ENCODE measurements at places on chromosomes 3 and 15. TPM values are rescaled to one million over a fixed set of nuclear protein-coding genes. Genes with fewer than 3 reads are reported as not detected.

DNA sequence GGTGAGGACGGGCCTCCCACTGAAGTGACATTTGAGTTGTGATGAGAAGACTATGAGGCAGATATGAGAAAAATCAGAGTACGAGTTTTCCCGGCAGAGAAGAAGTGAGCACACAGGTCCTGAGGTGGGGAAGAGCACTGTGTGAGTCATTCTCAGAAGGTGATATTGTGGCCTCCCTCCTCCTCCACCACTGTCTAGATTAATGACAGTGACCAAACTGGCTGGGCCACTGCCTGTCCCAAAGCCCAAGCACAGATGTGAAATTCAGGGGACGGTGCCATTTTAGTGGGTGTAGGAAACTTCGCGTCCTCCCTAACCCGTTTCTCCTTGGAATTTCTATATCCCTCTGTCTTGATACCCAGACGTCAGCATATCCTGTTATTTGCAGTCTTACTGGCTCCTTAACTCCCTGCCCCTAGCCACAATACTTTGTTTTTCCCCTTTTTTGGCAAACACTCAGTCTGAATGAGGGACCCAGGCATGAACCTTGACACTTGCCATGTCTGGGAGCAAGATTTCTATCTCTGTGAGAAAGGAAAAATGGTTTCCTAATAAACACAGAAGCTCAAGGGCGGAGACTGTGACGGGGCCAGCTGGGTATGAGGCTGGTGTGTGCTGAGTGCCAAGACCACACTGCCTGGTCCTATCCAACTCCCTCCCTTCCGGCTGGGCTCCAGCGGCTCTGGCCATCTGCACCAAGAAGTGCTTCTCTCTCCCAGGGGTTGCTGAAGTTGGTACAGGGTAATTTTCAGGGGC, 15.2 kb downstream of the PRICKLE2 start:
- peak; percentile 77 for DNase-seq

GRCh38 chr3:47261301-47261700, 21.3 kb downstream of the KIF9 start:
- DNase-seq = no peak

FMN1 gene
- 1.1 TPM for total RNA-seq

- DNase-seq = no peak
These were observed 84.1 kb downstream of the LRIG1 start for GRCh38 chr3:66416556-66417304.

CX3CR1 gene
- total RNA-seq = 0.72 TPM

DNA sequence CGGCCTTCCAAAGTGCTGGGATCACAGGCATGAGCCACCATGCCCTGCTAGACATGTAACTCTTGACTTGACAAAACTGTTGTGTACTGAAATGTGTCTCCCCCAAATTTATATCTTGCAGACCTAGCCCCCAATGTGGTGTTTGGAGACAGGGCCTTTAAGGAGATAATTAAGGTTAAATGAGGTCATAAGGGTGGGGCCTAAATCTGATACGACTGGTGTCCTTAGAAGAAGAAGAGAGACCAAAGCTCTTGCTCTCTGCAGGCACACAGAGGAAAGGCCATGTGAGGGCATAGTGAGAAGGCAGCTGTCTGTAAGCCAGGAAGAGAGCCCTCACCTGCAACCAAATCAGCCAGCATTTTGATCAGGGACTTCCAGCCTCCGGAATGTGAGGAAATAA, 361.3 kb downstream of the SV2B start:
- DNase-seq = no peak

GRCh38 chr3:88195951-88196434, 46.2 kb downstream of the C3orf38 start:
- no peak for DNase-seq

GRCh38 chr3:77446761-77447160, 406.9 kb downstream of the ROBO2 start:
- DNase-seq = no peak

- no peak for DNase-seq
These were observed 177.0 kb downstream of the MAGI1 start for GRCh38 chr3:65861718-65862117.

ACTRT3 gene
- total RNA-seq = 0.30 TPM

GCHFR gene
- 2.2 TPM for total RNA-seq

PLCH1 gene
- total RNA-seq = 0.35 TPM

DNA sequence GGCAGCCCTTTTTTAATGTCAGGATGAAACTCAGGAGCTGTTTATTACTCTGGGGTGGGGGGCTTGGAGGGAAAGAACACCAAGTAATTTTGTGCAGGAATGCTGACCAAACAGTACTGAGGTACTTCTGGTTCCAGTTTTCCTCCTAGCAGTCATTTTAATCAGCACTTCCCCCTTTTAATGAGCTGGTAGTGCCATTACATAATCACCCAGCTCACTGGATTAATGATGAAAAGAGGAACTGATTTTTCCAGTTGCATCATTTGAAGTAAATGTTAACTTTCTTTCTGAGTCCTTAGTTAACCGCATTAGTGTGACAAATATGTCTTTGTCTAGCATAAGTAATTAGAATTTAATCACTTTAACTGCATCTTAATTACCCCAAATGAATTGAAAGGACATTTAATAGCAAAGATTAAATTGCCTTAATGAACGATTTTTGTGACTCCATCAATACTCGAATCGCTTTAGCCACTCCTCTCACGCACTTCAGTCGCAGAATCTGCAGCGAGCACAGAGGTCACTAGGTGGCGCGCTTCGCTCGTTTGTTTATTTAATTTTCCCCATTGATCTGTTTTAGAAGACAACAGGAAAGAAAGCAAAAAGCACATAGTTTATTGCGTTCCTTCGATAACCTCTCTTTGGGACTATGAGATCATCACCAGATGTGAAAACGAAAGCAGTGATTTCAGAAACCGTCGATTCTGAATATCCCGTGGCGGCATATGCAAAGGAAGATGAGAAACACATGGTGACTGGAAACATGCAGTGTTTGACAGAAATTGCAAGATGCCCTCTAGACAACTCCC, 9.8 kb downstream of the ONECUT1 start:
- peak; percentile 45 for DNase-seq

NR1D2 gene
- total RNA-seq = 35.0 TPM

CPLX3 gene
- 1.2 TPM for total RNA-seq

VWA5B2 gene
- not detected for total RNA-seq

DNA sequence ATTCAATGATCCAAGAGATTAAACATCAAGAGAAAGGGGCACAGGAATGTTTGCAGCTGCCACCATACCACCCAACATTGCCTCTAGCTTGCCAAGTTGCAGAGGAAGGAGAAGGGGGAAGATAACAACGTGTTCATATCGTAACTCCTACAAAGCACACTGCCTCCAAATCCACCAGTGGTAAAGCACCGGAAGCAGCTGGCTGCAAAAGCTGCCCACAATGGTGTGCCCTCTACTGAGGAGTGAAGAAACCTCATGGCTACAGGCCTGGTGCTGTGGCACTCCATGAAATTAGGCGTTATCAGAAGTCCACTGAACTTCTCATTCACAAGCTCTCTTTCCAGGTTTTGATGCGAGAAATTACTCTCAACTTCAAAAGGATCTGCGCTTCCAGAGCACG, 263.9 kb upstream of the STT3B start:
- DNase-seq = no peak

DNA sequence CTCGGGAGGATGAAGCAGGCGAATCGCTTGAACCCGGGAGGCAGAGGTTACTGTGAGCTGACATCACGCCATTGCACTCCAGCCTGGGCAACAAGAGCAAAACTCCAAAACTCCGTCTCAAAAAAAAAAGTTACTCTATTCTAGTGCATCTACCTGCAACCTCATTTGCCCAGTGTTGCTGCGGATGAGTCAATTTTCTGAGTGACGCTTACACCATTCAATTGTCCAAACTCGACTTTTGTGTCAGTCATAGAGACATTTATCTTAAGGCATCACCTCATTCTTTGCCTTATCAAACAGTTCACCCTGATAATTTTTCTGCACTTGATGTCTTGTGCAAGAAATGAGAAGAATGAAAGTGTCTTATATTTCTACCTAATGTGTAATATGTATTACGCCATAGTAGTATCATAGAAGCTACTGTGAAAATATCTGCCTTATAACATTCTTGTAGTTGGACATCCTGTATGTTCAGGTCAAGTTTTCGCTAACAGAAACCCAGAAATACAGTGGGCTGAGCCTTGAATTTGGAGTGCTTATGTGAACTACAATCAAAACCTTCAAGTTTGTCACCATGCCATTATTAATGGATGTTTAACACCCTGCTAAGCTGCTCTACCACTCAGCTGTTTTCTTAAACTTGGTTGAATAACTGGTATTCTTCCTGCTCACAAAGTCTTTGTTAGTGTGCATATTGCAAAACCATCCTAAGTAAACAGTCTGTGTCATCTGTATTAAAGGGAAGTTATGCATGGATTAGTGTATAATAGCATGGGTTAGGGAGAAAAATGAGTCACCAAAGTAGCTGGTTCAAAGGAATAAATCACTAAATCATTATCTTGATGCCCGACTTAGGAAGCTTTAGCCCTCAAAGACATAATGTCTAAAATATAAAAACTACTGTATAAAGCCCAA, 531.0 kb upstream of the NR2F2 start:
- no peak for DNase-seq

SLC28A1 gene
- total RNA-seq = 2.1 TPM

GRCh38 chr15:66025015-66025452, 155.7 kb downstream of the RAB11A start:
- DNase-seq = no peak

IL5RA gene
- total RNA-seq = 0.23 TPM

- no peak for DNase-seq
These were observed 57.8 kb upstream of the SUCLG2 start for GRCh38 chr3:67712259-67712658.

- DNase-seq = peak; percentile 12
These were observed 41.2 kb downstream of the CRYBG3 start for GRCh38 chr3:97863031-97863430.

STXBP5L gene
- total RNA-seq = not detected

MAGI1 gene
- 49.4 TPM for total RNA-seq

DNA sequence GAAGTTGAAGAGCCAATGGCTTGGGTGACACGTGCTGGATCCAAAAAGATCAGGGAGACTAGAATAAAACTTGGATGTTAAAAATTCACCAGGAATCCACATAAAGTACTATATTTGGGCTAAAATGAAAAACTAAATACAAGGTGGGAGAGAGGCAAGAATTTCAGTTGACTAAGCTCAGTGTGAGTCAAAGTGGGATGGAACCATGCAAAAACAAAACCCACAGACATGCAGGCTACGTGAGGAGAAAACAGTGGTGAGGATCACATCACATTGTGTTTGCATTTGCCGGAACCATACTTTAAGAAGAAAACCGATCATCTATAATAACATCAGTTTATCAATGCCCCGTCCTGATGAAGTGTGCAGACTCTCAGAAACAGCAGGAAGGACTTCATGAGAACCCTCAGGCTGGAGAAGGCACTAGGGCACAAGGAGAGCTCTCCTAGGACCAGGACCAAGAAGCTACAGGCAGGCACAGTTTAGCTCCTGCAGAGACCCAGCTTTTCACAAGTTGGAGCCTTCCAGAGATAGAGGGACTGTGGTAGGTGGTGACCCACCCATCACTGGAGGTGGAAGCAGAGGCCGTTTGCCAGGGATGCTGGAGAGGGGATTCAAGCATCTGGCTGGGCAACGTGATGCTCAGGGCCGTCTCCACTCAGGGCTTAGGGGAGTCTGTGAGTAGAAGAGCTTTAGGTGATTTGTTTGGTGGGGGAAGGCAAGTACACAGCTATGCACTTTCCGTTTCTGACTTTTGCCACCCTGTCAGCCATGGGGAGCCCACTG, 29.0 kb upstream of the NR2E3 start:
- no peak for DNase-seq

CILP gene
- total RNA-seq = 3.2 TPM

GRCh38 chr3:42096796-42097565, 5.8 kb downstream of the TRAK1 start:
- no peak for DNase-seq

- no peak for DNase-seq
These were observed 22.1 kb downstream of the ARHGAP31 start for GRCh38 chr3:119316313-119316670.

GRCh38 chr3:66279168-66279567, 58.4 kb downstream of the SLC25A26 start:
- DNase-seq = no peak

- DNase-seq = peak; percentile 90
These were observed at the start of gene LAMB2 for GRCh38 chr3:49132437-49133225. Gene LAMB2, minus strand, starts transcription at chr3:49133050. Its CDS starts 183 bp downstream, at chr3:49132867.

GRCh38 chr3:21839176-21839575, 88.2 kb upstream of the ZNF385D start:
- DNase-seq = no peak

DNA sequence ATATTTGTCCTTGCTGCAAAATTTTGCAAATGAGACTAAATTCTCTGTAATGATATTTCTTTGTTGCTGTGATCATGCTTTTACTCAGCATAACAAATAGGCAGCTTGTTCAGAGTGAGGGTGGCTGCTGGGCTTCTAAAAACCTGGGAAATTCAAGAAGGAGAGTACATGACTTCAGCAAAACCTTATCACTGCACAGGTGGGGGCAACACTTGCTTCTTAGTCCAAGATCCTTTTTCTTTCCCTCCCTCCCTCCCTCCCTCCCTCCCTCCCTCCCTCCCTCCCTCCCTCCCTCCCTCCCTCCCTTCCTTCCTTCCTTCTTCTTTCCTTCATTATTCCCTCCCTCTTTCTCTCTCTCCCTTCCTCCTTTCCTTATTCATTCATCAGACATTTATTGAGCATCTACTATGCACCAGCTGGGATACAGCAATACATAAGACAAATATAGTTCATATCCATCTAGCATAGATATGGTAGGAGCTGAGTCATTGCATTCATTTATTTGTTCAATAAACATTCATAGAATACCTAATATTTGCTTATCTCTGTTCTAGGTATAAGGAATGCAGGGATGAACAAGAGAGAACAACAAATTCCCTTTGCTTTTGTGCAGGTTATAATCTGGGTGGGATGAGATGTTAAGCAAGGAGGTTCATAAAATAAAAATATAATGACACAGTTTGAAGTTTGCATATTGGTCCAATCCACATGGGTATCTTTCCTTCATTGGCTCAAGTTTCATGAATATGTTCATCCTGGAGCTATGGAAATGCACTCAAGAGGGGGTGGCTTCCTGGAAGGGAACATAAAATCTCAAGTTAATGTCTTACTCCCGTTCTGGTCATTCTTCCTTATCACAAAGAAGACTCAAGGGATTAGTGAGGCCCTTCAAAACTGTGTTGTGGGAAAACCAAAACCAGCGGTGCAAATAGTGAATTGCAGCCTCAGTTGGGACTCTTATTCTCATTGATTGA, 210.7 kb downstream of the PDCD6IP start:
- no peak for DNase-seq

GRCh38 chr3:178189854-178190253, 346.4 kb upstream of the KCNMB2 start:
- no peak for DNase-seq

GRCh38 chr3:197335428-197336132, 37.2 kb upstream of the DLG1 start:
- DNase-seq = peak; percentile 24

All from heart right ventricle (tissue), 16 donors.